ENCODE measurements at places on chromosomes 16 and 17.

DNA sequence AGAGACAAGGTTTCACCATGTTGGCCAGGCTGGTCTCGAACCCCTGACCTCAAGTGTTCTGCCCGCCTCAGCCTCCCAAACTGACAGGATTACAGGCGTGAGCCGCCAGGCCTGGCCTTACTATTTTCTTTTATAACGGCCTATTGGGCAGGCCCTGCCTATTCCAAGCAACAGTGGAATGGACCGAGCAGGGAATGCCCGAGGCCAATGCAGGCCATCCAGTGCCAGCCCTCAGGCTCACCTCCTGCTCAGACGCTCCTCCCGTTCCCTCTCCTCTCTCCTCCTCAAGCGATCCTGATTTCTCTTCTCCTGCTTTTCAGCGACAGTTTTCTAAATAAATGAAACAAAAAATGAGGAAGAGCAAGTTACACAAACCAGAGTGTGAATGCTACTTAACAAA is 12.4 kb downstream of the HBQ1 start:
- no peak for DNase-seq

GRCh38 chr16:85195900-85196772 is 83.9 kb upstream of the CIBAR2 start:
- DNase-seq, result no peak

- peak; percentile 35 for DNase-seq
Measured at GRCh38 chr17:9308069-9308468, 267.6 kb downstream of the STX8 start.

DNA sequence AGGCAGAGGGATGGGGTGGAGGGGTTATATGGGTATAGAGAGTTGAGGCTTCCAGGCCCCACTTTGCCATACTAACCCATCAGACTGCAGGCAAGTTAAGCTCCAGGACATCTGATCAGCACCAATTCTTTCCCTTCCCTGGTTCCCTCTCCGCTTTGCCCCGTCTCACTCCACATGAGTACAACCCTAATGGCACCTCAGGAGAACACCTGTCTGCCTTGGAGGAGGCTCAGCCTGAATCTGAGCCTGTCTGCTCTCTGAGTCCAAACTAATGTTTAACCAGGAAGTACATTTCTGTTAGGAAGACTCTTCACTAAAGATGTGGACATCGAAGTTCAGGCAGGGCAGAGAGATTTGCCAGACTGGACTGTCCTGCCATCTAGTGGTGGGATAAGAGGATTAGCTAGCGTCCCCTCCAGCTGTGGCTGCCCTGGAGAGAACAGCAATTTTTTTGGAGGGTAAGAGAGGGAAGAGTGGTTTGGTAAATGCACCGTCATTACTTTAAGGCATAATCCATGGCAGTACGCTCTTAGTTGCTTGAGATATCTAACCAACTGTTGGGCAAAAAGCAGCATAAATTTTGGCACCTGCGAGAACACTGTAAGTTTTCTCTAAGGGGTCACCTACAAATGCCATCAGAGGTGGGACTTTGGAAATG is 29.2 kb upstream of the LRRC75A start:
- peak; percentile 70 for DNase-seq

DNA sequence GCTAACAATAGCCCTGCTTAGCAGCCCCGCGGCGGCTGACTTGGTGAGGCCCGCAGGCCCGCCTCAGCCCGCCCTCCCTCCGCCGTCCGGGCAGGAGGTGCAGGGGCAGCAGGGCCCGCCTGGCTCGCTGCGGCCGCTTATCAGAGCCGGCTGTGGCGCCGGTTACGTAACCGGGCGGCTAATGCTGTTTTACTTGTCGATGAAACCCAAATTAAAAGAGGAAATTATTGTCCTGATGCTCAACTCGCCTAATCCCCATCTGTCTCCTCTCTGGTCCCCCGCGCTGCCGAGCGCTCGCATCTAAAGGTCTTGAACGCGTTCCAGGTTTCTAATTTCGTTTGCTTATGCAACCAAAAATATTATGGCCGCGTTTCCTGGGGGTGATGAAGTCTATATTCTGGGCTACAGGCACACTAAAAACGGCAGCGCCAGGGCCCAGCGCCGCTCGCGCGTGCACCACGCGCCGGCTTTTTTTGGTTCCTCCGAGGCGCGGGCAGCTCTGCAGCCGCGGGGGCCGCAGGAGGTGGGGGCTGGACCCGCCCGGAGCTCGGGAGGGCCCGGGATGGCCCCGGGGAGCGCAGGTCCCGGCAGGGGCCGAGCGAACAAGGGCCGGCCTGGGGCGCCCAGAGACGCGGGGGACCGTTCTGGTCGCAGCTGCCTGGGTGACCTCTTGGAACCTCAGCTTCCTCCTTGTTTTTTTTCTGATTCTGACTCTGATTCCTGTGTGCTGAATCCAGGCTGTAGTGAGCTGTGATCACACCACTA is 65.2 kb upstream of the TOB1 start:
- peak; percentile 74 for DNase-seq

DNA sequence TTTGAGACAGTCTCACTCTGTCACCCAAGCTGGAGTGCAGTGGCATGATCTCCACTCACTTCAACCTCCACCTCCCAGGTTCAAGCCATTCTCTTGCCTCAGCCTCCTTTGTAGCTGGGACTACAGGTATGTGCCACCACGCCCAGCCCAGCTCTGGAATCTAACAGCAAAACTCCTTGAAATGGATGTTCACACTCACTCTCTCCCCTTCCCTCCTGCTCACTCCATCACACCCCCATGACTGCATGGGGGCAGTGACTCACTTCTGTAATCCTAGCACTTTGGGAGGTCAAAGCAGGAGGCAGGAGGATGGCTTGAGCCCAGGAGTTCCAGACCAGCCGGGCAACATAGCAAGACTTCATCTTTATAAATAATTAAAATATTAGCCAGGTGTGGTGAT is 11.1 kb upstream of the TFAP4 start:
- peak; percentile 38 for DNase-seq

- no peak for DNase-seq
Measured at GRCh38 chr16:12061336-12062055, 85.0 kb downstream of the SNX29 start.

DNA sequence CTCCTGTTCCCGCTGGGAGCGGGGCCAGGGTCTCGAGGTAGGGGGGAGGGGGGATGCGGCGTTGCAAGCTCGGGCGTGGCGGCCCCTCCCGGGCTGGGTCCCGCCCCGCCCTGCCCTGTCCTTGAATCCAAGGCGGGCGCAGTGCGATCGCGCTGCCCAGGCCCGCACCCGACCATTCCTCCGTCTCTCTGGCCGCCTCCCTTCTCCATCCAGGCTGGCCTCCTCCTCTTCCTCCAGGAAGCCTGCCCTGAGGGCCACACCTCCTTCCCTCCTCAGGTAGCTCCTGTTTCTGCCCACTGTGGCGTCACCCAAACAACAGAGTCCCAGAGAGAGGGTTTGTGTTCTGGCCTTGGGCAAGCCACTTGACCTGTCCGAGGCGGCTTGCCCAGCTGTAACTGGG is 43.0 kb upstream of the TAC4 start:
- no peak for DNase-seq

GRCh38 chr16:65601781-65602180 is 479.9 kb upstream of the CDH11 start:
- DNase-seq, result no peak

GRCh38 chr17:77508047-77508715 is 367.4 kb downstream of the SEC14L1 start:
- DNase-seq, result no peak

- peak; percentile 90 for DNase-seq
Measured at GRCh38 chr17:46940692-46941404, 17.9 kb downstream of the GOSR2 start.

- DNase-seq, result no peak
Measured at GRCh38 chr17:79183293-79184158, 108.9 kb downstream of the ENGASE start.

- no peak for DNase-seq
Measured at GRCh38 chr16:50600582-50601283, 52.5 kb downstream of the NKD1 start.

- DNase-seq, result no peak
Measured at GRCh38 chr17:31389657-31390381, 1.7 kb upstream of the RAB11FIP4 start.

GRCh38 chr17:2797226-2797625 is 988 bp downstream of the RAP1GAP2 start:
- no peak for DNase-seq

GRCh38 chr16:58002416-58002800 is 1.2 kb downstream of the USB1 start:
- DNase-seq, result no peak

DNA sequence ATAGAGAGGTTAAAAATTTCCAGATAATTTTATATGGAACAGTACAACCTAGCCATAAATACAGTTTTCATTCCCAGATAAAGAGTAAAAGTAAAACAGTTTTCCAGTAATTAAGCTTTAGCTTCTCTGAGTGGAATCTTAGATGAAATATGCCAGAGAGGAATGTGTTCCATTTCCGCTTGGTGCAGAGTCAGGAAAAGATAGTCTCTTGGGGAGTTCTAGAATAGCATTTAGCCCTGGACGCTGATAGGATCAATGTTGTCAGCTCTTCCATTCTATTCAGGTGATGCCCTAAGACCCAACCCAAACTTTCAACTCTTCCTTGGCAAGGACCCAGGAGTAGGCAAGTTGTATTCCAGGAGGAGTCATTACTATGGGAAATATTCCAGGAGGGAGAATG is 30.9 kb upstream of the ABCA3 start:
- no peak for DNase-seq

DNA sequence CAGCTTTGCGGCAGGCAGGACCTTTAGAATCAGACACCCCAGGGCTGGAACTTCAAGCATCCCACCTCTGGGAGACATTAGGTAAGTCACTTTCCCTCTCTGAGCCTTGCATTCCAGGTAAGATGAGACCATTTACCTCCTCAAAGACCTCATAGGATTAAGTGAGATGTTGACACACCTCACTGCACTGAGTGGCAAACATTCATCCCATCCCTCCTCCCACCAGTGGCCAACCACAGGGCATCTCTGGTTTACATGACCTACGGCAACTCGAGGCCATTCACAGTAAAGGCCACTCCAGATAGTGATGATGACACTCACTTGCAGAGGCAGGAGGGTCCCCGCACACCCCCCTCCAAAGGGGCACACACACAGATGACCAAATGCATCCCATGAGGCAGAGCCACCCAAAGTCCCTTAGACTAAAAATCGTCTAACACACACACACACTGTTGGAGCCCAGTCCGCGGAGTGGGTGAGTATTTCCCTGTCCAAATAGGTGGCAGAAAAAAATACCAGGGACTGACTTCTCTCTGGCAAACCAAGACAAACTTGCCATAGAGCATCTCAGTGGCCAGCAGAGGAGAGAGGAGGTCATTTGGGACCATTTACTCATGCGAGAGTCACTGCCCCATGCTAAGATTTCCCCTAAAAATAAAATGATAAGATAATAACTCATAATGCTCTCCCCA is 454.9 kb downstream of the SOX9 start:
- DNase-seq, result no peak

GRCh38 chr16:49661465-49662187 is 194.3 kb downstream of the ZNF423 start:
- DNase-seq, result no peak

- DNase-seq, result no peak
Measured at GRCh38 chr16:5607169-5607568, 509.6 kb upstream of the EEF2KMT start.

- DNase-seq, result no peak
Measured at GRCh38 chr17:9936095-9936494, 31.0 kb upstream of the RCVRN start.

DNA sequence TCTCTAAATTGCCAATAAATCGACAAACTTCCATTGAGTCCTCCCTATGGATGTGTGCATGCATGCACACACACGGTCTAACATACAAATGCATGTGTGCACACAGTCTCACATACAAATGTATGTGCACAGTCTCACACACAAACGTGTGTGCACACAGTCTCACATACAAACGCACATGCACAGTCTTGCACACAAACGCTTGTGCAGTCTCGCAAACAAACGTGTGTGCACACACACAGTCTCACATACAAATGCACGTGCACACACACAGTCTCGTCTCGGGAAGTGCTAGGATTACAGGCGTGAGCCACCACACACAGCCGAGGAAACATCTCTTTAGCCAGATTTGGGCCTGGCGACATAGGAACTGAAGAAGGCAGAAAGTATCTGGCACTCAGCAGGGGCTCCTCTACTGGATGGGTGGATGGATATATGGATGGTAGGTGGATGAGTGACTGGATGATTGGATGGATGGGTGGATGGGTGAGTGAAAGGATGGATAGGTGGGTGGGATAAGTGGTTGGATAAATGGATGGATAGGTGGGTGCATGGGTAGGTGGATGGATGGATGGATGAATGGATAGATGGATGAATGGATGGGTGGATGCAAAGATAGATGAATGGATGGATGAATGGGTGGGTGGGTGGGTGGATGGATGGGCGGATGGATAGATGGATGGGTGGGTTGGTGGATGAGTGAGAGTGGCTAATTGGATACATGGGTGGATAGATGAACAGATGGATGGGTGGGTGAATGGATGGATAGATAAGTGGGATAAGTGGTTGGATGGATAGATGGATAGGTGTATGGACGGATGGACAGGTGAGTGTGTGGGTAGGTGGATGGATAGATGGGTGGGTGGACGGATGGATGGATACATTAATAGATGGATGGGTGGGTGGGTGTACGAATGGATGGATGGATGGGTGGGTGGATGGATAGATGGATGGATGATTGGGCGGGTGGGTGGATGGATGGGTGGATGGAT is 48.9 kb upstream of the FASN start:
- DNase-seq, result no peak

- DNase-seq, result no peak
Measured at GRCh38 chr16:56336071-56336688, 89.2 kb downstream of the AMFR start.

DNA sequence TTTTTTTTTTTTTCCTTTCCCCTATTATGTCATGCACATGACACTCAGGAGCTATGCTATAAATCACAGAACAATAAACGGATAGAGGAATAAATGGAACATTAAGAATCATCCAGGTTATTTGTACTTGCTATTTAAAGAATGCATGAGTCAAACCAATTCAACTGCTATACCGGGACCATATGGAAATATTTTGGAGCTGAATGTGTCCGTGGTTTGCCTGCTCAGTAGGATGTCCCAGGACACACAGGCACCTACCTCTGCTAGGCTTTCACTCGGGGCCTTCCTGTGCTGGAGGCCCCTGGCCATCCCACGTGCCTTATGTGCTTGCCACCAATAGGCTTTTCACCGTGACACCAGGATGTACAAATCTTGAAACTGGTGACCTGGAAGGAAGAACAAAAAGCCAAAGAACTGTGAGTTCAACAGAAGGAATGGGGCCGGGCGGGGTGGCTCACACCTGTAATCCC is 15.3 kb upstream of the SEC14L1 start:
- DNase-seq, result peak; percentile 72

DNA sequence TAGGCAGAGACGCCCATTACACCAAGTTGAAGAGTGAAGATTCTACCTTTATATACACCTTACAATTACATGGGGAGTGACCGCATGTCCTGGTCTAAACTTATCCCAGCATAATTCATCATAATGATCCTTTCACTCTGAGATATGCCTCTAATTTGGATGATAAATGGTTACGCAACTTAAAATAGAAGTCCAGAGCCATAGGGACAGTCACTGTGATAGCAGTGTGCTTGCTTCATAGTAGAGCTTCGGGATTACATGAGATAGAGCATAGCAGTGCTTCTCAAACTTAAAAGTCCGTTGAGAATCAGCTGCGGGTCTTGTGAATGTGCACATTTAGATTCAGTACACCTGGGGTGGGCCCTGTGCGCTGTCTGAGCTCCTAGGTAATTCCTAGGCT is 16.9 kb downstream of the USP10 start:
- DNase-seq, result no peak

- DNase-seq, result no peak
Measured at GRCh38 chr17:50637829-50638605, 3.3 kb downstream of the ABCC3 start.

GRCh38 chr17:73795730-73796129 is 151.5 kb upstream of the SDK2 start:
- no peak for DNase-seq

Measured in Calu3 (cell line).